ENCODE measurements at places on chromosomes 16 and 17.

- peak; percentile 26 for DNase-seq
Observed at GRCh38 chr17:79150035-79150733, 75.6 kb downstream of the ENGASE start.

DNA sequence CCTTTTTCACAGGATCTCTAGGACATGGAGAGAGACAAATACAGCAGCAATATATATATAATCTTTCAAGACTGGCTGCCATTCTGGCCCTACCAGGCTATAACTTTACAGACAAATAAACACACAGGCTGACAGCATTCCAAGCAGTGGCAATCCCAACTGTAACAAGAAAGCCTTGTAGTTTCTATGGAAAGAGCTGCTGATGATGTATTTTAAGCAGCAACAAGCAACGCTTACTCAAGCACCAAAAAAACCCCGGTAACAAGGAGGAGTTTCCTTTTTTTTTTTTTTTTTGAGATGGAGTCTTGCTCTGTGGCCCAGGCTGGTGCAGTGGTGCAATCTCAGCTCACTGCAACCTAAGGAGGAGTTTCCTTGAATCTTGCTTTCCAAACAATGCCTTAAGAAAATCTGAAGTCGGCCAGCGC is 23.2 kb downstream of the LSM12 start:
- DNase-seq, result no peak

DNA sequence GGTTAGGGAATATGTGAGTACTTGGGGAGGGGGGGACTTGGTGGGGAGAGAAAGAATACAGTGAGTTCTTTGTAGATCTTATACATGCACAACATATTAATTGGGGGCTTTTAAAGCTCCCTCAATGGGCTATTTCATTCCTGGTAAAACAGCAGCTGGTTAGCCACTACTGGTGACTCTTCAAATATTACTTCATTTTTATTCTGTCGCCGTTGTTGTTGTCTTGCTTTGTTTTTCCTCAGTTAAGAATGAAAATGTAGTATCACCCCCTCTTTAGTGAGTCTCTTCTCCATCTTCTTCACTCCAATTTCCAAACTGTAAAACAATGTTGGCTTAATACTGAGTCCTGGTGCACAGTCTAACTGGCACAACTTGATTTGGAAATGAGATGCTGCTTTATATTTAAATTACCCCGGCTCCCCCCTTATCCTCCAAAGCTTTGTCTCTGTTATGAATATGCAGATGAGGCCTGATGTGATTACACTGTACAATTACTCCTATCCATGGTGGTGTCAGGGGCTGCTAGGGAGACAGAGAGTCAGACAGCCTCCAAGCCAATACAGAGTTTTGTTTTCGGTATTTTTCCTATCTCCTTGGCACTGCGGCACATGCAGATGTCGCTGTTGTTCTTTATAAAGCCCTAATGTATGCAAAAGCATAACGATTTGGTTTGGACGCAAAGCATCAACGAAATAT is 256.9 kb upstream of the PMFBP1 start:
- DNase-seq, result no peak

GRCh38 chr17:32755045-32755805 is 121.7 kb downstream of the MYO1D start:
- DNase-seq, result peak; percentile 83

- DNase-seq, result no peak
Observed at GRCh38 chr17:37576281-37576680, 32.9 kb downstream of the SYNRG start.

- no peak for DNase-seq
Observed at GRCh38 chr17:72193391-72194106, 72.7 kb downstream of the SOX9 start.

GRCh38 chr17:74240618-74241205 is 27.3 kb downstream of the TTYH2 start:
- DNase-seq, result no peak

DNA sequence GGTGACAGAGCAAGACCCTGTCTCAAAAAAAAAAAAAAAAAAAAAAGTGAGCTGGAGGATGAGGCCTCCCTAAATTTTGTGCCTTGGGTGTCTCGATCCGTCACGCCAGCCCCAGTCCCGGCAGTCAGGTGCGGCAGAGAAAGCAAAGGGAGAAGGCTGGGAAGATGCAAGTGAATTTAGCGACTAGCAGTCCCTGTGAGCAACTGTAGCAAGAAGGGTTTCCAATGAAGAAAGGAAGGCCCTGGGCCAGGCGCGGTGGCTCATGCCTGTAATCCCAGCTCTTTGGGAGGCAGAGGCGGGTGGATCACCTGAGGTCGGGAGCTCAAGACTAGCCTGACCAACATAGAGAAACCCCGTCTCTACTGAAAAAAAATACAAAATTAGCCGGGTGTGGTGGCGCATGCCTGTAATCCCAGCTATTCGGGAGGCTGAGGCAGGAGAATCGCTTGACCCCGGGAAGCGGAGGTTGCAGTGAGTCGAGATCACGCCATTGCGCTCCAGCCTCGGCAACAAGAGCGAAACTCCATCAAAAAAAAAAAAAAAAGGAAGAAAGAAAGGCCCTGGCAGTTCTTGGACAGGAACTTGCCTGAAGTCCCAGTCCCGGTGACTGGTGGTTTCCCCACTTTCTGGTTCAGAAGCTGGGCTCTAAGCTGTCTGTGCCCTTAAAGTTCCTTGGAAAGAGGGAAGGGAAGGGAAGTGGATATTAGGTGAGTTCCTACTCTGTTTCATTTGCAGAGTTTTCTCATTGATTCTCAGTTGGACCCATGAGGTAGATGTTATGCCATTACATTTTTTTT is 1.8 kb upstream of the QPRT start:
- DNase-seq, result no peak

GRCh38 chr16:13429416-13429815 is 490.5 kb upstream of the ERCC4 start:
- no peak for DNase-seq

DNA sequence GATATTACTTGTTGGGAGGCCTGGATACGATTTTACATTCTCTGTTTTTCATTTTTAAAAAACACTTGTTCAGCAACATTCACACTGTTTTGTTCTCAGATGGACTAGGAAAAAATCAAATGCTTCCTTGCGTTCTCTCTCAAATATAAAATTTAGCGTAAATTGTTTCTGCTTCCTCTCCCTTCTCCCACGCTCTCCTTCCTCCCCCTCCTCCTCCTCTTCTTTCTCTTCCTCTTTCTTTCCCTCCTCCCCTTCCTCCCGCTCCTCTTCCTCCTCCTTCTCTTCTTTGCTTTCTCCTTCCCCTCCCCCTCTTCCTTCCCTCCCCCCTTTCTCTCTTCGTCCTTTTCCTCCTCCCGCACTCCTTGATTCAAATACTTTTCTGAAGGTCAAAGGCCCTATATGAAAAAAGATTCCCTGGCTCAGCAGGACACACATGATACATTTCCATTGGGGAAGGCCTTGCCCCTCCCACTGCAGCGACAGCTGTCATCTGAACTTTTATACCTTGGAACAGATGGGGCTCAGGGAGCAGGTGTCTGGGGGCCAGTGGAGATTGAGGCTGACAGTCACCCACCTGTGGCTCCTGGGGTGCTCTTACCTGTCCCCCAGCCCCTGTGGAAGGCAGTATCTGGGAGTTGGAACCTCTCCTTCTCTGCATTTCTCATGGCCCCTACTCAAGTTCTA is 99.4 kb upstream of the SDK2 start:
- peak; percentile 47 for DNase-seq

DNA sequence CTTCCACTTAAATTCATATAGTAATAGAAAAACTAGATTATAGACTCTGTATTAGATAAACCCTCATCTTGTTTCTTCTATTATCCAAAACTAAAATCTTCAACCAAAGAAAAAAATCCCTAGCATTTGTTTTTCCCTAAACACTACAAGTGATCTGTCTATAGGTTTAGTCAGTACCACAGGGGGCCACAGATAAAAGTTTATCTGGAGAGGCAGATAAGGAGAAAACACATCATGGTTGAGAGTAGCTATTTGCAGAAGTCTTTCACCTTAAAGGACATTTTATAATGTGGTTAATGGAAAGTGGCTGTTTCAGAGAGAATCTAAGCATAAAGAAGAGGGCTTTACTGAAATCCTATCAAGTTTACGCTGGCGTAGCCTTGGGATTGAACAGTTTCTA is 160.1 kb downstream of the CDK5R1 start:
- no peak for DNase-seq

DNA sequence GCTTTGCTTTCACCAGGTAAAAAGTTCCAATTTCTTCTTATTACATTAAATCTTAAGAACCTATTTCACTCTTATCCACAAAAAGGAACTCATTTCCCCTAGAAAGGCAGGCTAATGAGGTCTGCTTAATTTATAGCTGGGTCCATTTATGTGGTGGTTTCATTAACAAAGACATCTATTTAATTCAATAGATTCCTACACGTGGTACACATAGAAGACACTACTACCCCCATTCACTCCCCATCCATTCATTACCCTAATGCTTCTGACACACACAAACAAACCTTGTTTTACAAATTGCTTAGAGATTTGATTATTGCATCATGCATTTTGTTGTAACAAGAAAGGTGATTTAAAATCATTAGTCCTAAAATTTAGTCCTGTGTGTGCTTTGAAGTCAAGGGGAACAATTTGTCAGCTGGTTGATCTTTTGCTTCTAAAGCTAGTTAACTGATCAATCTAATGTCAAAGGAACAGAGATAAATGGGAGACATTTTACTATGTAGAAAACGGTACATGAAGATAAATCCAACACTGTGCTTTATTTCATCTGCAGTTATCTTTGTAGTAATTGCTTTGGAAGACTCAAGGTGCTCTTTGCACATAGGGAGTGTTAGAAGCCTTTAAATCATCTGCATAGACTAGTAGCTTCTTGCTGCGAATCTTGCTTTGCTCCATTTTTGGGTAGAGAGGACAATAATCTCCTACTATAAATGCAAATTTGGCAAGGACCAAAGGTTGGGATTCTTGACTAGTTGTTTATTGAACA is 379.2 kb downstream of the CDH11 start:
- DNase-seq, result no peak

GRCh38 chr17:28492352-28493310 is 13.5 kb upstream of the FOXN1 start:
- DNase-seq, result peak; percentile 46

- DNase-seq, result no peak
Observed at GRCh38 chr16:65661558-65661957, 539.7 kb upstream of the CDH11 start.

DNA sequence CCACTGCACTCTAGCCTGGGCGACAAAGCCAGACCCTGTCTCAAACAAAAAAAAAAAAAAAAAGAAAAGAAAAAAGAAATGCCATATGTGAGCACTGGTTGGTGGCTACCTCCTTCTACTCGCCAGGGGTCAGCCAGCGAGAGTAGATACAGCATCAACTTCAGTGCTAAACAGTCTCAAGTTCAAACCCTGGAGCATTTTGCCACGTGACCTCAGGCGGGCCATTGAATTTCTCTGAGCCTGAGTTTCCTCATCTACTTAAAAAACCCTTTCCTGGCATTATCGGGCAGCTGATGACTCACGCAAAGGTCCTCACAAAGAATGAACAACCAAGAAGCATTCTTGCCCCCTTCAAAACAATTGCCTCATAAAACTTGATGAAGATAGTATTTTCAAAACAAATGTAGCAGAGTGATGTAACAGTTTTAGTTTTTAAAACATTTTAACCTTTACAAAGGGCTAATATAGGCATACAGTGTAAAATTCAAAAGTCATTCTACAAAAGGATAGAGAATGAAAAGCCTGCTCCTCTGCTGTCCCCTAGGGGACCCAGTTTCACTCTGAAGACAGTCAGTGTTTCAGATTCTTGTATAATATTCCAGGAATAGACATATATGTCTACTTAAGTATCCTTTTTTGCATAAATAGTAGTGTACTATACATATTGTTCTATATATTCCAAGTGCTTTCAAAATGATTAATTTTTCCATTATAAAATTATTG is 28.4 kb downstream of the DNAH2 start:
- DNase-seq, result no peak

GRCh38 chr17:4510618-4510941 is 11.9 kb downstream of the SPNS2 start:
- DNase-seq, result no peak

- no peak for DNase-seq
Observed at GRCh38 chr16:50273382-50273690, 7.0 kb downstream of the ADCY7 start.

DNA sequence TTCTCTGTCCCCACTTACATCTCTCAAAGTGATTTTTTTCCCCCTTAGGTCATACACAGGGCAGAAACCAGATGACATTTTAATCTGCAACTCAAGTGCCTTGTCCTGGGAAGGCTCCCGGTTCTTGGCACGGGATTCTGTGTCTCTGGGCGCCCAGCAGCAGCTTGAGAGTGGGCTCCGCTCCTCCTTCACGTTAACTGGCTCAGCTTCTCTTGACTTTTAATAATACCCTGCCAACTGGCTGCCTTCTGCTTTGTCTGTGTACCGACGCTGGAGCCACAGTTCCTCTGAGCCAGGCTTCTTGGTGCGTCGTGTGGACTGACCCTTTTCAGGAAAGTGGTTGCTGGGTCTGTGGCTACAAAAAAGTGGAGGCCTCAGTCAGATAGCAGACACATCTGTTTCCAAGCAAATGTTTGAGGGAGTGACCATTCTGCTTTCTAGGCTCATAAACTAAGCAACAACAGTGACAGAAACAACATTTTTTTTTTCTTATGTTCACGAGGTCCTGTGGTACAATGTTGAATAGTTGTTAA is 64.9 kb downstream of the IRF8 start:
- DNase-seq, result no peak

DNA sequence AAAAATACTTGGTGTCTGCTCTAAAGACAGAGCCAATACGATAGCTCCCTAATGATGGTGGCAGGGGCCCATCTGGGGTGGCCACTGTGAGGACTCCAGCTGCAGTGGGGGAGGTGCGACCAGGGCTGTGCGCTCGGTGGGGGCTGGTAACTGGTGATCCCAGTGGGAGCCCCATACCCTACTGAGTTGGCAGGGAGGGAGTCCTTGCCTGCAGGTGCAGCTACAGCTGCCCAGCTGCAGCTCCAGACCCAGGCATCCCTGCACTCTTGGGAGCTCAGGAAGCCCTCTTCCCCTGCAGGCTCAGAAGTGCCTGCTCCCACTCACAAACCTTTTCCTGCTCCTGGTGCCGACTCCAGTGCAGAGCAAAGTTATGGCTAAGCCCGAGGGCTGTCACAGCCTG is 31.2 kb upstream of the KIF2B start:
- DNase-seq, result no peak

DNA sequence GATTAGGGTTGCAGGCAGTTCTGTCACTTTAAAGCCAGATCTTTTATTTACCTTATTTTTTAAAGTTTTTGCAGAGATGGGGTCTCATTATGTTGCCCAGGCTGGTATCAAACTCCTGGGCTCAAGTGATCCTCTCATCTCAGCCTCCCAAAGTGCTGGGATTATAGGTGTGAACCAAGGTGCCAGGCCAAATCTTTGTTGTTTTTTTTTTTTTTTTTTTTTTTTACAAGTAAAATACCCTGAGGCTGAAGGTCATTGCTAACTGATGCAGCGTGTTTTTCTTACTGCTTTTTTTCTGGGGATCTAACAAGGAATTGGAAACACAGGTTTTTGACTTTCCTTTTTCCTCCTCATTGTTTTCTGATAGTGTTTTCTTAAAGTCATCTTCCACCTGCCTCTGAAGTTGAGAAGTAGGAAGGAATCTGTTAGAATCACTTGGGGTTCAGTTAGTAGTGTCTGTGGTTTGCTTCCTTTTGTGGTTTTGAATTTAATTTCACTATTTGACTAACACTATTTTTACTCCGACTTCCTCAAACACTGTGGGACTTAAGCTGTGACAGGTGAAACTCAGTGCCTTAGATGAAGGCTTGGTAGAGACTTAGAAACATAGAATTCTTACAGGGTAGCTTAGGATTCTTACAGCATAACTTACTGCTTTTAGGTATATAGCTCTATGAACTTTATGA is 22.2 kb downstream of the CLTC start:
- DNase-seq, result no peak

GRCh38 chr17:1963250-1963649 is 61.9 kb downstream of the RTN4RL1 start:
- no peak for DNase-seq

Measured in NCI-H69 (cell line).